ENCODE measurements at places on chromosomes 12 and 14. TPM values are rescaled to one million over a fixed set of nuclear protein-coding genes. Genes with fewer than 3 reads are reported as not detected.

Gene GLI1
- not detected for total RNA-seq

- no peak for DNase-seq
These were observed 172.1 kb downstream of the MSRB3 start for GRCh38 chr12:65450625-65451024.

DNA sequence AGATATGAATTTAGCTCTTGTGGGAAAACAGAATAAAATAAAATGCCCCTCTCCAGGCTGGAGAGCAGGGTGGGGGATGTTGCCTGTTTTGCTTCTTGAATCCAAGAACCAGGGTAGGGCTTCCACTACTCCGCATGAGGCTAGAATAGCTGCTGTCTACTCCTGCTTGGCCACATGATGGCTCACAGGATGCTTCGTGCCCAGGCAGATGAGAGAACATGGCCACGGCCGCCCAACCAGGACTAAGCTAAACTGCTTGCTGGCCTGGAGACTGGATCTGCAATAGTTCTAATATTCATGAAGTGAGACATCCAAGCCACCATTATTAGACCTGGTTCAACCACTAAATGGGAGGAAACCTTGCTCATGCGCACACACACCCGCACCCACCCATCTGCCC, 122.2 kb upstream of the METAP2 start:
- DNase-seq = no peak

GRCh38 chr14:33241331-33241730, 302.7 kb downstream of the NPAS3 start:
- no peak for DNase-seq

- no peak for DNase-seq
These were observed 28.6 kb downstream of the CMKLR1 start for GRCh38 chr12:108310489-108310888.

GRCh38 chr14:34222122-34222521, 239.9 kb downstream of the SPTSSA start:
- DNase-seq = no peak

- no peak for DNase-seq
These were observed 72.9 kb upstream of the SRSF5 start for GRCh38 chr14:69693801-69694729.

- DNase-seq = no peak
These were observed 73.5 kb upstream of the SAV1 start for GRCh38 chr14:50741567-50741966.

DNA sequence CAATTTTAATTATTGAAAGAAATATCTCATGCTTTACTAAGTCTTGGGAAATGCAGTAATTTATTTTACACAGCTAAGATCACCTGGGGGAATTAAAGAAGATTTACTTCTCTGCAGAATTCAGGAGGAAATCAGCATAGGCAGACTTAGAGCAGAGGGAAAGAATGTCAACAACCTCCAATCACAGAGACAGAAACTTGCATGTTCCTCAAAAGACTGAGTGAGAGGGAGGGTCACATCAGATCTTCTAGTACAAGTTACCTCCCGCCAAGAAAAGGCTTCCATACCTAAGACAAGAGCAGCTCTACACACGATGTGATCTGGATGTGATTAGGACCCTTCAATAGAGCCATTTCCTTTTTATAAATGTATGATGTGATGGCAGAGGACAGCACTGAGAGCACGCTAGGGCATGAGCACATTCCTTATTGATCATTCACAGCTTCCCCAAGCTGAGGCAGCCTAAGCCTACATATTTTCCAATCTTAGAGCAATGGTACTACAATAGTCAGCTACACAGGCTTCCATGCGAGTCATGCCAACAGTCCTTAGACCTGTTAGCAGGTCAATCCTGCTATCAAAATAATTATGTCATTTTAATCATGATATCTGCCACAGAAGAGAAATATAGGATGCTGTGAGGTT, 403.3 kb downstream of the ETNK1 start:
- DNase-seq = no peak

GRCh38 chr12:65613692-65614091, 210.6 kb upstream of the HMGA2 start:
- DNase-seq = no peak
